Midbrain (tissue), 1 donor: ENCODE measurements at places on chromosomes 4 and X.

DNA sequence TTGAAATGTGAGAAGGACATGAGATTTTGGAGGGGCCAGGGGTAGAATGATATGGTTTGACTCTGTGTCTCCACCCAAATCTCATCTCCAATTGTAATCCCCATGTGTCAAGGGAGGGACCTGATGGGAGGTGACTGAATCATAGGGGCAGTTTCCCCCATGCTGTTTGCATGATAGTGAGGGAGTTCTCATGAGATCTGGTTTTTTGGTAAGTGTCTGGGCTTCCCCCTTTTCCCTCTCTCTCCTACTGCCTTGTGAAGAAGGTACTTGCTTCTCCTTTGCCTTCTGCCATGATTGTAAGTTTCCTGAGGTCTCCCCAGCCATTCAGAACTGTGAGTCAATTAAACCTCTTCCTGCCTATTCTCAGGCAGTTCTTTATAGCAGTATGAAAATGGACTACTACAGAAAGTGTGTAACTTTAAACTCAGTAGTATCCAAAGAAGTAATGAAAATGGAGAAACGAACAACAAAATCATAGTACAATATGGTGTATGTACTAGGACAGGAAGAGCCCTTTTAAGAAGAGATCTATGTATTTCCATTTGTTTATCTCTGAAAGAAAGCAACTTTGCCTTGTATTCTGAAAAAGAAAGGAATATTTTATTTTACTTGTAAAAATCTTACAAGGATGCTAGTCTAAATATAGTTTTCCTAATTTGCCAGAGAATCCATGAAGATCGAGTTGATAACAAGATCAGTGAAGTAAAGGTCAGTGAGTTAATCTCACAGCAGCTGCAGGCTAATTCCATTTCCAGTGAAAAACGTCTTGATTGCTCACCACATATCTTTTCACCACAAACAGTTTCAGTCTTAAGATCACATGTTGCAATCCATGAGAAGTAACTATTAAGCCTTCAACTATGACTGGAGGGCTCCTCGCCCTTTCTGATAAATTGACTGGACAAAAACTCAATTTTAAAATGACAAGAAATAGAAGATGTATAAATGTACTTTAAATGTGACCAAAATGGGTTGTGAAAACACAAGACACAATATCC, 20.5 kb downstream of the PKD2 start:
- DNase-seq: no peak

- no peak for DNase-seq
These were observed 1012.1 kb upstream of the SLIT2 start for GRCh38 chr4:19239565-19239964.

- DNase-seq: no peak
These were observed 58.5 kb upstream of the PITX2 start for GRCh38 chr4:110681381-110681780.

DNA sequence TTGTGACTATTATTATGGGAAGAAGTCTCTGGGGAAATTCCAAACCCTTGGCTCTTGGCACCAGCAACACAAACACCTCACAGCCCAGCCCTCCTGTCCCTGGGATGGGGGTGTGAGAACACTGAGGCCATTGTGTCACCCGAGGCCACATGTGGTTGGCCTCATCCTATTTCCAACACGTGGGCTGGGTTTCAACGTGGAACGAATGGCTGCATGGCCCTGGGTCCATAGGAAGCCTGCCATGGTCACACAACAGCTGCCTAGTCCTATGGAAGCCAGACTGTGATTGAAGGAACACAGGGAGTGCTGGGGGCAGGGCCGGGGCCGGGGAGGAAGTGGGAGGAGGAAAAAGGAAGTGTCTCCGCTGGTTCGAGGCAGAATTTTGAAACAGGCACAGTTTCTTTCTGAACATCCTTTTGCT, 10.0 kb downstream of the CLCN4 start:
- peak; percentile 28 for DNase-seq

DNA sequence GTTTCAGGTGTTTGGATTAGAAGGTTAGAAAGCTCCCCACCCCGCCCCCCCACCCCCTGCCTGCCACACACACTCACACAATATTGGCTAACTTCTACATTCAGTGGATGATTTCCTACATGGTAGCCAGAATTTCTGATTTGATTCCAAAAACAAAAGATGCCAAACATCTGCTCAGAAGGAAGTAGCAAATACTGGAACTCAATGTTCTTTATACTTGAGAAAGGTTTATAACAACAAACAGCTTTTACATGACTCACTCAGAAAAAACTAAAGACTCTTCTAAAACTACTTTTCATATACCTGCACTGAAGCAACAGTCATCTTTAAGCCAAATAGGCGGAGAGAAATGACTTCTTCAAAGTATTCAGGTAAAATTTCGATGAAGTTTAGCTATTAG, 750.5 kb upstream of the POU3F4 start:
- DNase-seq: no peak

GRCh38 chr4:139763672-139764071, 98.1 kb downstream of the MGST2 start:
- DNase-seq: no peak

DNA sequence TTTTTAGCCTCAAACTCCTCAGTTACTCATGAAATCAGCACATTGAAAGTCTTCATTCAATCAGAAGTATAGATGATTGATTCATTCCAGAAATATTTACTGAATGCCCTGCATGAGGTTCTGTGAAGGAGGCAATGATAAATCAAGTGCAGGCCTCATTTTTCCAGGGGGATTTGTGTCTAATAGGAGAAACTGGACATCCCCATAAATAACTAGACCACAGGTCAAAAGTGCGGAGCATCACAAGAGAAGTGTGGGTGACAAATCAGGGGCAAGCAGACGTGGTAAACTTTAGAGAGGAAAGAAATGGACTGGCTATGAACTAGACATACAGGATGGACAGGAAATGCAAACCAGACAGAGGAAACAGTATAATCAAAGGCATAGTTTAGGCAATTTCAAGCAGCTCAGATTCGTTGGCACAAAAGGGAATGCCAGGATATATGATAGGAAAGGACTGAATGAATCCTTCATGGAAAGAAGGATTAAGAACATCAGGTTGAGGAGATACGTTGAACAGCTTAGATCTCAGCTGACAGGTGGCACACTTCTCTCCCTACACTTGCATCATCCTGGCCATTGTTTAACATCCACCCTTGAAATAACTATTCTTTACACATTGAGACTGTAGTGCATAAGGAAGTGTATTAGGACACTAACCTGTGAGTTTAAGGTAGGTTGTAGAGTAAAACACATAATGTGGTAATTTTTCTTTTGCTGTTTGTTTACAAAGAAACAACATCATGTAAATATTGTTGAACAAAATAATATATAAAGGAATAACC, 69.6 kb upstream of the RASGEF1B start:
- DNase-seq: no peak

- peak; percentile 16 for DNase-seq
These were observed 34.2 kb downstream of the FAT1 start for GRCh38 chr4:186689476-186689875.

- no peak for DNase-seq
These were observed 83.0 kb upstream of the ADRA2C start for GRCh38 chr4:3683077-3683743.

GRCh38 chr4:138868562-138868961, 147.0 kb upstream of the NOCT start:
- DNase-seq: no peak

- no peak for DNase-seq
These were observed 51.7 kb upstream of the ATP8A1 start for GRCh38 chr4:42708625-42709024.

GRCh38 chr4:41148292-41148691, 66.0 kb downstream of the APBB2 start:
- no peak for DNase-seq

- no peak for DNase-seq
These were observed 169.9 kb upstream of the HAND2 start for GRCh38 chr4:173699841-173700475.

DNA sequence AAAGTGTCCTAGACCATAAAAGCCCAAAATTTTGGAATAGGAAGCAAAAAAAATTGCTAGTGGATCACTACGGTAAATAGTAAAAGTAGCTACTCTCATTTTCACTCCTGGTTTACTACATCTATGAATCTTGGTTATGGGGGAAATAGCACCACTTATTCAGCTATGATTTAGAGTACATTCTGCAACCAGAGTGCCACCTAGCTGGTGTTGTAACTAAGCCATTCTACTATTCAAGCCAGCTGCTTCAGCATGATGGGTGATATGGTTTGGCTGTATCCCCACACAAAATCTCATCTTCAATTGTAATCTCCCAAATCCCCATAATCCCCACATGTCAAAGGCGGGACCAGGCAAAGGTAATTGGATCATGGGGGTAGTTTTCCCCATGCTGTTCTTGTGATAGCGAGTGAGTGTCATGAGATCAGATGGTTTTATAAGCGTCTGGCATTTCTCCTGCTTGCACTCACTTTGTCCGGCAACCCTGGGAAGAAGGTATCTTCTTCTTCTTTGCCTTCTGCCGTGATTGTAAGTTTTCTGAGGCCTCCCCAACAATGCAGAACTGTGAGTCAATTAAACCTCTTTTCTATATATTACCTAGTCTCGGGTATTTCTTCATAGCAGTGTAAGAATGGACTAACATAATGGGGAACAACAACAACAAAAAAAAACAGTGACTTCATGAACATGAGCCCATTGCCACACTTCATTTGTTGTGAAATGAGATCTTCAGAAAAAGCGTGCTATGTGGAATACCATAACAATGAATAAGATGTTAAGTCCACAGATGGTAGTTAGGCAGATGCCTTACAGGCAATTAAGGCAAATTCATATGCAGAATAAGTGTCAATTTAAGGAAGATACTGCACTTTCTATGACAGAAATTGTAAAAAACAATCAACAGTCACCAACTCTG, 280.1 kb downstream of the PABPC4L start:
- no peak for DNase-seq

- DNase-seq: peak; percentile 59
These were observed 102.9 kb downstream of the TSPAN7 start for GRCh38 chrX:38664285-38664684.

DNA sequence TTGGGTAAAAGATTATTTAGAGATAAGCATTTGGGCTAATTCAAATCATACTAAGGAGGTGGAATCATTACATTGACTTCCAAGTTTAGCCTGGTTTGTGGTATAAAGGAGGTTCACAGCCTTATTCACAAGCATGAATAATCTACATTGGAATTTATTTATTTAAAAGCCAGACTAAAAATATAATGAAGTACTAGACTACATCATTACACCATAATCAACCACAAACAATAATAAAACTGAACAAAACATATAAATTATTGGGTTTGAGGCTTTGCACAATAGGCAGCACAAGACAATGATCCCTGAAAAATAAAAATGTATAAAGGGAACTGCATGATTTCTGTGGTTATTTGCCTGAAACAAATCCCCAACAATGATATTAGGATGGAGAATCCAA, 314.0 kb downstream of the GBA3 start:
- DNase-seq: no peak

- DNase-seq: no peak
These were observed 58.9 kb upstream of the RBM47 start for GRCh38 chr4:40688446-40689095.

DNA sequence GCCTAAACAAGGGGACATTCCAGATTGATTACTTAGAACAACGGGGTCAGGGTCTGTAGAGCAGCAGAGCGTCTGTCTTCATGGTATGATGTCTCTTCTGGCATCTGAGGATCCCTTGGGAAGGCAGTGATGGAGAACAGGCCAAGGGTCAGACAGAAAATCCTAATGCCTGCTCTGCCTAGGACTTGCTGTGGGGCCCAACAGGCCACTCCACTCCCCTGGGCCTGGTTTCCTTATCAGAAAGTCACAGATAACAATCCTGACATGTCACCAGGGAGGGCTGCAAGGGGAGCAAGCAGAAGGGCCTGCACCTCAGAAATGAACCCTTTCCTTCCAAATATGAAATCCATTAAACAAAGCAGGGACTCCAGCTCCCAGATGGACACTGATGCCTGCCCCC, 21.4 kb upstream of the ARHGAP6 start:
- DNase-seq: no peak

GRCh38 chr4:168082379-168082778, 10.0 kb upstream of the ANXA10 start:
- no peak for DNase-seq

- DNase-seq: no peak
These were observed 18.8 kb downstream of the SLC7A11 start for GRCh38 chr4:138223231-138223910.

- DNase-seq: no peak
These were observed 65.5 kb upstream of the FHDC1 start for GRCh38 chr4:152870606-152871005.

DNA sequence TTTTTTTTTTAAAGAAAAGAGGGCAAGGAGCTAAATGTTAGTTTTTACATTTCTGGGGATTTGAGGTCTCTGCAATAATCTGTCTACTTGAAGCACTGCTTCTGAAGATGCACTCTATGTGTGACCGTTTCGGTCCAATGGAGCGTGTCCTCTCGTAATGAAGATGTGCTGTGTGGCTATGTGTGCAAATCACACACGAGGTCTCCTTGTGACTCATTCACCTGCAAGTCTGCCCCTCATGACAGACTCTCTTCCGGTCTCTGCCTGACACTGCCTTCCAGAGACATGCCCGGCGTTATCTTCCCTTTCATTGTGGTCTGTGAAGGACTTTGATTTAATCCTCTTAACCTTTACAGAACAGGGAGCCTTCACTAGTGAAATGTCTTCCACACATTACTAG, 84.3 kb downstream of the TRAM1L1 start:
- DNase-seq: no peak

- DNase-seq: no peak
These were observed 317.0 kb upstream of the CXXC4 start for GRCh38 chr4:104811727-104812126.

DNA sequence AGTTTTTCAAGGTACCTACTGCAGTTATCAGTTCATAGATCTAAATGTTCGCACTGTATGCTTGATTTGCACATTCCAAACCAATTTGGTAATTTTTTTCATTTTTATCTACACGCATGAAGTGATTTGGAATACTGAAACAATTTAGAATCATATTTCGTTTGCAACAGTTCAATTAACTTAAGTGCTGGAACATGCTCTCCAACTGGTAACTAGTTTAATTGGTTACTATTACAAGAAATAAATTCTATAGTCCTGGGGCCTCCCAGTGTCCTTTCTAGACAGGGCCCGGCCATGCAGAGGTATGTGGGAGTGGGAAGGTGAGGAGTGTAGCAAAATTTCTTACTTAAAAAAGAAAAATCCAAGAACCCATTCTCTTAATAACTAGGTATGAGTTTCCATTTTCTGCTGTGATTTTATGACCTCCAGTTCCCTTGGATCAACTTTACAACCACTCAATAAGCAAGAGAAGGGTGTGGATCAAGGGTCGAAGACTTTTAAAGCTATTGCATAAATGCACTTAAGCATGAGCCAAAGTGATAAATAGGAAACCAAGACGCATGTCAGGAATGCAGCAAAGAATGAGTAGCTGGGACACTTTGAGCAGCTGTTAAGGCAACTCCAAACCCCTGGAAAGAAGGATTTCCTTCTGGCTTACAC, 106.9 kb downstream of the PPARGC1A start:
- DNase-seq: no peak

DNA sequence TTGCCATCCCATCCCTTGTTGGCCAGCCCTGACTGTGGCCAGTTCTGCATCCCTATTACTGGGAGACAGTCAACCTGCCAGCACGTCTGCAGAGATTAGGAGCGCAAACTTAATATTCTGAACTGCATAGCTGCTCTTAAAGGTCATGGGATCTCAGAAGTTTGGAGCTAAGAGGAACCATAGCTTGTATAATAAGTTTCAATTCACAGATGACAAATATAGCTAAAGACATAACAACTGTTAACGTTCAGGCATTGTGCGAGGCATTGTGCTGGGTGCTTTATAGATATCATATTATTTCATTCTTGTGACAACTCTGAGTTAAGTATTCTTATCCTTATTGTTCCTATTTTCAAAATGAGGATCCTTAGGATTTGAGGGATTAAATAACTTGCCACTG, 3.7 kb downstream of the SCARB2 start:
- no peak for DNase-seq

GRCh38 chr4:10716163-10716562, 31.6 kb upstream of the CLNK start:
- no peak for DNase-seq
